ENCODE measurements at places on chromosomes 6 and 20. TPM values are rescaled to one million over a fixed set of nuclear protein-coding genes. Genes with fewer than 3 reads are reported as not detected.
A peak's percentile ranks its signal among the peaks of the same experiment; 100 is the strongest.

DNA sequence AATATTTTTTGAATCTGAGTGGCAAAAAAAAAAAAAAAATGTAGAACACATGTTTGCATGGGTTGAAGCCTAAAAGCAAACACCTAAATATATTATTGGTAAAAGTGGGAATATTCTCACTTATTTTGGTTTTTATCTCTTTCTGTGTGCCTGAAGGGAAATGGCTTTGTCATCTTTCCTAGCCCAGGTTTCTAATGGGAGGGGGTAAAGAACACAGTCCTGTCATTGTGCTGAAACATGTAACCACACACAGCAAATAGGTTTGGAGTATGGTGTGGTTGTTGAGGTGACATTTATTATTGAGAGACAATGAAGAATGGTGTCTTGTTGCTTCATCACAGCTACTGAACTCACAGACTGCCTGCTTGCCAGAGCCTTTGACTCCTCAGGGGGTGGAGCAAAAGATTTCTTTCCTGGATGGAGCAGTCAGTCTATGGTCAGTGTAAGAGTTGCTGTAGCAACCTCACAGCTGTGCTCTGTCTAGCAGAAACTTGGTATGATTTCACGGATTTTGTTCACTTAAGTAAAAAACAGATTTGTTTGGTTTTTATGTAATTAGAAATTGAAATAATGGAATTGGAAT is 70.2 kb downstream of the CEP57L1 start:
- DNase-seq: peak; percentile 39

DNA sequence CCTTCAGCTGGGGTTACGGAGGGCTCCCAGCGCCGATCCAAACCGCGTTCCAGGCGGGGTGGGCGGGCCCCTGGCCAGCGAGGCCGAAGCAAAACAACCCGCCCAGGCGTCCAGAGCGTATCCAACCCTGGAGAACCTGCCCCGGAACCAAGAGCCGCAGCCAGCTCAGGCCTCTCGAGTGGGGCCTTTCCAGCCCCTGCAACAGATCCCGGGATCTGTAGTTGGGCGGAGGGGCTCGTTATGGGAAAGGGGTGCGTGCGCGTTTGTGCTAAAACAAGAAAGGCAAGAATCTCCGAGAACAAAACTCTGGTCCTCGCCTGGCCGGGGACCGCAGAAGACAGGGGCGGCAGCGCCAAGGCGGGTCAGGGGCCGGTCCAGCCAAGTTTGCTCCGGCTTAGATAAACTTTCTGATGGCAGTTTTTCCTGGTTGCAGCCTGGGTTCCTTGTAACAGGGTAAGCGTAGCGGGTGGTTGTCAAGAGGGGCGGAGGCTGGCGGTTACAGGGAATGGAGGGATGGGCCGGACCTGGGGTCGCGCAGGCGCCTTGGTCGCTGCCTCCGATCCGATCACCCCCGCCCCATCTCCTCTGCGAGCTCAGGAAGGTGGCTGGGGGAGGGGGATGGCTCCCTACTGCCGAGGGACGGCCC is 448 bp upstream of the RIN2 start:
- DNase-seq: peak; percentile 94

ECT2L gene
- total RNA-seq: not detected

PDE10A gene
- total RNA-seq: 2.2 TPM

KCNG1 gene
- total RNA-seq: 2.3 TPM
